Occipital lobe (tissue), 3 donors: ENCODE measurements at places on chromosomes 11 and 22.

DNA sequence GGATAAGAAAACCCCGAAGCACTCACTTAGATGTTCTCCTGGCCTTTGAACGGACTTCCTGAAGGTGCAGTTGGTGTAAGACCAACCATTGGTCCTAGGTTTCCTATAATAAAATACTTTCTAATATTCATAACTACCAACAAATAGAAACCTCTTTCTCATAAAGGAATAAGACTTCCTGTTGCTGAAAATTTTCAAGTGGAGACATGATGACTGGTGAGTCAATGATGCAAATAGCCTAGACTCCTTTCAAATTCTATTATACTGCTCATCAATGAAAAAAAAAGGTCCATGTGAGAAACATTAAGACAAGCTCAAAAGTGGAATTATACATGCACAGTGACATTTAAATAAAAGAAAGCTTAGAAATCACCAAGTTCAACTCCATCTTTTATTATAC lies 862.8 kb downstream of the FAM181B start:
- DNase-seq, result no peak

DNA sequence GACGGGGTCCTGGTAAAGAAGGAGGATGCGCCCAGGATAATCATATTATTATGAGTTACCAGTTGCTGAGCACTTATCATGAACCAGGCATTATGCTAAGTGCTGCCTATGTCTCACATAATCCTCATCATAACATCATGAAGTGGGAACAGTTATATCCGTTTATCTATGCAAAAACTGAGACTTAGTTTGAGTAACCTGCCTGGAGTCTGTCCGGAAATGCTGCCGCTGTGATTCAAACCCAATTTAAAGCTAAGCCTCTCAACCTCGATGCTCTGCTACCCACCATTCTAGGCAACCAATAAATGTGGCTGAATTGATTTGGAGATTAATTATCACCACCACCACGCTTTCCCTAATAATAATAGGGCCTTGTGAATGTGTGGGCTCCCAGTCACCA lies 111.5 kb upstream of the CLMP start:
- no peak for DNase-seq

DNA sequence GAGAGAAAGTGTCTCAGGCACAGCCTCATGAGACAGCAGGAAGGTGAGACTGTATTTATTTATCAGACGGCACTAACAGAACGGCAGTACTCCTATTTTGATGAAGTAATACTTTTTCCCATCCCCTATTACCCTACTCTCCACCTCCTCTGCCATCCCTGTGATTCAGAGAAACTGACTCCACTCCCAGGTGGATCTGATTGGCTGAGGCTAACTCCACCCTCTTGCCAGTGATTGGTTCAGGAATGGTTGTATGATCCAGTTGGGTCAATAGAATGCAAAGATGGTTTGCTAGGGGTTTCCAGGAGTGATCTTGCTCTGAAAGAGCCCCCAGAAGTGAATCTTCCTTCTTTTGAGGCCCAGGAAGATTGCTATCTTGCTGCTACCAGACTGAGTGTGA lies 65.9 kb upstream of the RCN1 start:
- no peak for DNase-seq

GRCh38 chr11:130616573-130616972 lies 168.1 kb downstream of the ADAMTS15 start:
- DNase-seq, result no peak

- DNase-seq, result no peak
Observed at GRCh38 chr11:701741-702461, 4.1 kb upstream of the EPS8L2 start.

- DNase-seq, result no peak
Observed at GRCh38 chr22:49906071-49906798, 12.0 kb downstream of the ALG12 start.

DNA sequence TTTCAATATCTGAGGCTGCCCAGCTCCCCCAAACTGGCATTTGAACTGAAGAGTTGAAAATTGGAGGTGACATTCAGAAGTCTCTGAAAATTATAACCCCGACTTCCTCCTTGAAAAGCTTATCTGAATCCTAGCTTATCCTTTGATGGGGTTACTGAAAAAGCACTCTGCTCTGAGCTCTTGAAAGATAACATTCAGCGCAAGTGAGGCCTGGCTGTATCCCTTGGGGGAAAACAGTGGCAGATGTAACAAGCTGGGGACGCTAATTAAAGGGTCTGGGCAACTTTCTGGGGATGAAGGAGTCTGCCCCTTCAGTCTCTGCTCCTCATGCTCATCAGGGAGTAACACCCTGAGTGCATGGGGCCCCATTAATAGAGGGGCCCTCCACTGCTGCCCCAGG lies 402.0 kb upstream of the CADM1 start:
- DNase-seq, result no peak

DNA sequence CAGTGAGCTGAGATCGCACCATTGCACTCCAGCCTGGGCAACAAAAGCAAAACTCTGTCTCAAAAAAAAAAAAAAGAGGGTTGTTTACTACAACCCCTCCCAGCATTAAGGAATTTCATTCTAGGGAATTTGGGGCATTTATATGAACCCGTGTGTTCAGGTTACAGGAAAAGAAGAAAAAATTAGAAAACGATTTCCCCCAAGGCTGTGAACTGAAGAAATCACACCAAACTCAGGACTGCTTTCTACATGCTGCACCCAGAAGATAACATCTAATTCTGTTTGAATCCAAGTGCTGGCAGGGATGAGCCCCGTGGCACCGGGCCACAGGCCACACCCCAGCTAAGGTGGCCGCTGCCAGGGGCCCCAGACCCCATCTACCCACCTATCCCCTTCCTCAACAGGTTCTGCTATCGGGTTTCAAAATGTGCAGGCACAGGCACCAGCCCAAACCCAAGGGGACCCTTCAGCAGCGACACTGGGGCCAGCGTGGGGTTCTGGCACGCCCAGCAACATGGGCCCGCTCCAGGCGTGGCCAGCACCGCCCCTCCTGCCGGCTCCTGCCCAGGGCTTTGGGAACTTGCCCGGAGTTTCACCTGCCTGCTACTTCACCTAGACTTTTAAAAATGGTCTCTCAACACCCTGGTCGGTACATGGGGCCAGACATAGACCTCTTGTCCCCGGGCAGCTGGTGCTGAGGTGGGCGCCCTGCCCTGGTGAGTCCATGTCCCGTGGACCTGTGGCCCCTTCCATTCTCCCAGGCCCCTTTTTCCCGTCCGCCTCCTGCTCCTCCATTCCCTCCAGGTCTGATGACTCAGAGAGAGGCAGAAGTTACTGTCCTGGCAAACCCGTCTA lies 11.8 kb downstream of the CELSR1 start:
- DNase-seq, result no peak

- no peak for DNase-seq
Observed at GRCh38 chr11:79244241-79244772, 196.5 kb downstream of the TENM4 start.

DNA sequence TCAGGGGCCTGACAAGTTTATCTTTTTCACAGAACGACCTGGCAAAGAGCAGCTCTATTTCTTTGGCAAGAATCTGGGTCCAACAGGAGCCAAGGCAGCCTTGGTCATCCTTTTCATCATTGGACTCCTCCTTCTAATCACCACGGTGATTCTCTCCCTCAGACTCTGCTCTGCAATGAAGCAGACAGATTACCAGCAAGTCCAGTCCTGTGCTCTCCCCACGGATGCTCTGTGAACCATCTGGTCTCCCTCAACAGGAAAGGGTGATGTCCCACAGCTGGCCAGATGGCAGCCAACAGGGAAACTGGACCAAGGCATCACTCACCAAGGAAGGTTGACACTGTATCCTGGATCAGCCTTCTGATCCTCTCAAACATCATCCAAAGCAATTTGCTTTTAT lies 17.0 kb upstream of the PANX1 start:
- DNase-seq, result no peak

DNA sequence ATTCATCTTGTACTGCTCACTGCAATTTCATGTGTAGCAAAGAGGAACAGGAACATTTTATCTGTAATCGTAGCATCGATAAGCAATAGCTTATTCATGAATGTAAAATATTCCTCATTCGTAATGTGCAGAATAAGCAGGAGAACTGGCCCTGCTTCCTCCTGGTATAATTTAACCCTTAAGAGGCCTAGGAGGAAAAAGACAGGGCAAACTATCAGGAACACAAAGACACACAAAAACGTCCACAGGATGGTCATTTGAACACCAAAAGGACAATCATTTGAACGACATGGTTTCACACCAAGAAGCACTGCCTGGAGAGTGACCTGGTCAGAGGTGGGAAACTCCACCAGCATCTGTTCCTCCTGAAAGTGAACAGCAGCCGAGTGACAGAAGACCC lies 63.9 kb downstream of the AHNAK start:
- no peak for DNase-seq

DNA sequence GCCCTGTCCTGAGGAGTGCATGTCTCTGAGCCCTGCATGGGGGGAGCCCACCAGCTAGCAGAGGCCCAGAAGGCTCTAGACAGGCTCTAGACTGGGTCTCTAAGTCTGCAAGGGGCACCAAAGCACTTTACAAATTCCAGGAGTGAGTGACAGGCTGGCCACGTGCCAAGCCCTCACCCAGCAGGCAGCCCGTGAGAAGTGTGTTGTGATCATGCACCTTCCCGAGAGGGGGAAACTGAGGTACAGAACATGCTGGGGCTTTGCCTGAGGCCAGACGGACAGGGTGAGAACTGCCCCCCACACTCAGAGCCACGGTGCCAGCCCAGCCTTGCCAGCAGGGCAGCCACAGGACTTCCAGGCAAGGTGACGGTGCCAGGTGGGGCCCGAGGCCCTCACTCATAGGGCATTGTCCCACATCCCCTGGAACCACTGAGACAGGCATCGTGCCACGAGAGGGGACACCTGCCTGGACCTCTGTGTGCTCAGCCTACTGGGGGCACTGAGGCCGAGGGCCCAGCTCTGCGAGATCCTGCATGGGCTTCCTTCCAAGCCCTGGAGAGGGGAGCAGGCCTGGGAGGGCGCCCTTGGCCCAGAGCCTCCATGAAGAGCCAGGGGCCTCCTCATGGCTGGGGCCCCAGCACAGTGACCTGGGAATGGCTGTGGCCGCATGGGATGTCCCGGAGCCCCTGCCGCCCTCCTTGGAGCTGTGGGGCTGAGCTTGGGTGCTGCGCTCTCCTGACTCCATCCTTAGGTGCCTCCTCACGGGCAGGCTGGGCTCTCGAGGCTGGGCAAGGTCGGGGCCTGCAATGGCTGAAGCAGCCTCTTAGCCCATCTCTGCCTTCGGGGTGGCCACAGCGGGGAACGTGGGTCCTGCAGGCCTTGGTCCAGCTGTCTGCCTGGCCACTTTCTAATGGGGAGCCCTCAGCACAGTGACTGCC lies 121.5 kb downstream of the KCNQ1OT1 start:
- no peak for DNase-seq

- DNase-seq, result peak; percentile 94
Observed at GRCh38 chr22:23838681-23839468, at the start of gene DERL3. DERL3 (minus strand) TSS chr22:23839006; CDS start chr22:23838987, 19 bp downstream.

DNA sequence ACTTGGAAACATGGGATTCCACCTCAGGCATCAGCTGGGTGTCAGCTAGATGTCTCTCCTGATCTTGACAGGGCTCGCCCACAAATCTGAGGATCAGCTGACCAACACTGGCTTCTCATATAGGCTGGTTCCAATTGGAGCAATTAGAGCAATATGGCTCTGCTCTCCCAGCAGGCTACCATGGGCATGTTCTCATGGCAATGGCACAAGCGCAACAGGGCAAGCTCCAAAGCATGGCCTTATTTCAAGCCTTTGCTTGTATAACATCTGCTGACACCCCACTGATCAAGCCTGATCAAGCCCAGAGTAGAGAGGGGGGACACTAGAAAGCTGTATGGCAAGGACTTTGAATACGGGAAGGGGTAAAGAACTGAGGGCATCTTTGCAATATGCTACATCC lies 40.7 kb upstream of the SPATA19 start:
- no peak for DNase-seq

DNA sequence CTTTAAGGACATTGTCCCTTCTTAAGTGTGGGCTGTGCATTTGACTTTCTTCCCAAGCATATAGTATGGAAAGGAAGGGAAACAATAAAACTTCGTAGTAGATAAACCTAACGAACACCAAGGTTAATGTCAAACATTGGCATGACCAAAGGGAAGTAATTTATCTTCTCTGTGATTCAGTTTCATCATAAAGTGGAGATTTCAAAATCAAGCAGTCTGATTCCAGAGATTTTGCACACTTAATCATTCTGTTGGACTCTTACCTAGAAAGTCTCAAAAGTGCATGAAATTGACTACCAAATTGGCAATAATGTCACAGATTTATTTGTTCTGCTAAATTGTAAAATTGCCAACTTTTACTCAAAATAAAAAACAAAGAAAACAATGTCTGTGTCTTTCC lies 559.7 kb downstream of the JRKL start:
- DNase-seq, result no peak

DNA sequence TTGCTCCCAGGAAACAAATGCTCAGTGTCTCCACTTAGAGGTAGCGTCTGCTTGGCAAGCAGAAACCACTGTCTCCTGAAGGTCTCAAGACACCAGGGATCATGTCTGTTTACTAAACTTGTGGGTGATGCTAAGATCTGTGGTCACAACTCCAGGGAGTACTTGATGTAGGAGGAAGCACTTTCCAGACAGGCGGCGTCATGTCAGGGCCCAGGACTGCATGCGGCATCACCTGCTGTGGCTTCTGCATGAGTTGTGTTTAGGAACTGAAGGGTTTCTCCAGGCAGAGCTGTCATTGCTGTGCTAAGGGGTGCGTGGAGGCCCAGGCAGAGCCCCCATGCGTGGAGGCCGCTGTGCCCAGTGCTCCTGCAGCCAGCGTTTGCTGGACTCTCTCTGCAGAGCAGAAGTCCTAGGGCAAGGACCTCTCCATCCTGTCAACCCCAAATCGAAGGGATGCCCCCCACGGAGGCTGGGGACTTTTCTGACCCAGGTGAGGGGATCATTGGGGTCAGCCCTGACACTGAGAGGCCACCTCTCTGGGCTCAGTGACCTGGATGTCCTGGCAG lies 8.1 kb upstream of the PANX2 start:
- DNase-seq, result no peak
